PC-3 (cell line): ENCODE measurements at places on chromosomes 6 and 20. TPM values are rescaled to one million over a fixed set of nuclear protein-coding genes. Genes with fewer than 3 reads are reported as not detected.

The SNX3 gene
- 92.7 and 110 TPM in 2 replicates for total RNA-seq

DNA sequence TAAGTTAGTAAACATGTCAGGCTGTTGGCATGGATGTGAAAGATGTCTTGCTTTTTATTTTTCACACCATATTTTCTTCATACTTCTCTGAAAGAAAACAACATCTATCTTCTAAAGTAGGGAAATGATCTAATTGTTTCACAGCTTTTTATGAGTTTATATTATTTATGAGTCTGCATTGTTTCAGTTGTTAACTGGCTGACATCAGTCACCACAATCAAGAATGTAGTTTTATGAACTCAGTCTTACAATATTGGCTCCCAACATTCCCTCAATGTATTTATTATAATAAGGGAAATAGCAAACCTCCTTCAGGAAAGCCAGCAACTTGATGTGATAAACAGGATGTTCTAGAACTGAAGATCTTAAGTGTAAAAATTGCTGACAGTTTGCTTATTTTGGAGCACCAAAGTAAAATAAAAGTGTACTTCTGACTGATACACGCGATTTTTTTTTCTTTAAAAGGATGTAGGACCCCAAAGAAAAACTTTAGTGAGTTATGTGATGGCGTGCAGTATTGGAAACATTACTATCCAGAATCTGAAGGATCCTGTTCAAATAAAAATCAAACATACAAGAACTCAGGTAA is 106.0 kb downstream of the ADGRG6 start:
- no peak for DNase-seq

DNA sequence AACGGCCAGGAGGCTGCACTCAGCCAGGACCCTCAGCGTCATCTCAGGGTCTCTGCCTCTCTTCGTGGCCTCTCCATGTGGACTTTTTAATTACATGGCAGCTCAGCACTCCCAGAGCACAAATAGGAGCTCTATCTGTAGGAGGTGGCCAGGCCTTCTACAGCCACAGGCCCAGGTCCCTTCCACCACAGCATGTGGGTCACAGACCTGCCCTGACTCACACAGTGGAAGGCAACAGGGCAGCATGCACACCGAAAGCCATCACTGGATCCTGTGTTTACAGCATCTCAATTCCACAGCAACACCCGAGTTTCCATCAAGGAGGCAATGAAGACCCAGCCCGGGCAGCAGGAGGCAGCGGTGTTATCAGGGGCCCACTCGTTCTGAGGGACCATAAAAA is 65.8 kb upstream of the CD93 start:
- no peak for DNase-seq

DNA sequence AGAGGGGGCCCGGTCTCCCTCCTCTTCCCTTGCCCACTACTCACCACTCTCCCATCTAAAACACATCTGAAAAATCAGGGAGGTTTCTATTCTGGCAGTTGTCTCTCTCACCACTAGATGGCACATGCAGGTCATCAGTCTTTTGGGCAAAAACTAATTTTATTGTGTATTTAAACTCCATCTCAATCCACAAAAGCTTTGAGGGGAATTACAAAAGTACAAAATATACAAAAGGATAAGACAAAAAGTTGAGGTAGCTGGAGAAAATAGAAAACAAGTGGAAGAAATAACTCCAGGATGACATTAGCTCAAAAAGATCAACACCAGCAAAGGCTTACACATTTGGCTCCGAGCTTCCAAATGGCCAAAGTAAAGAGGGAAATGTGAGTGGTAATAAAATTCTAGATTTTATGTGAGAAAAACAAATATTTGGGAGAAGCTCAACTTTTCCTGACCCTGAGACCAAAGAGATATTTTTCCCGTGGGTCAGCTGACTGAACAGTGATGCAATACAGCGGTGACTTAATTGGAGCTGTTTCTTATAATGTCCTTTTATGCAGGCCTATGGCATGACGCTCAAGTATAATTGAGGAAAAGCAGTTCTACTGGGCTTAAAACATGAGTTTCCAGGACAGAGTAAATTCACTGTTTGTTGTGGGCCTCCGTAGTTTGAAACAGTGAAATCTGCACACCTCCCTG is 79.8 kb upstream of the CHD6 start:
- DNase-seq = peak; percentile 70

DNA sequence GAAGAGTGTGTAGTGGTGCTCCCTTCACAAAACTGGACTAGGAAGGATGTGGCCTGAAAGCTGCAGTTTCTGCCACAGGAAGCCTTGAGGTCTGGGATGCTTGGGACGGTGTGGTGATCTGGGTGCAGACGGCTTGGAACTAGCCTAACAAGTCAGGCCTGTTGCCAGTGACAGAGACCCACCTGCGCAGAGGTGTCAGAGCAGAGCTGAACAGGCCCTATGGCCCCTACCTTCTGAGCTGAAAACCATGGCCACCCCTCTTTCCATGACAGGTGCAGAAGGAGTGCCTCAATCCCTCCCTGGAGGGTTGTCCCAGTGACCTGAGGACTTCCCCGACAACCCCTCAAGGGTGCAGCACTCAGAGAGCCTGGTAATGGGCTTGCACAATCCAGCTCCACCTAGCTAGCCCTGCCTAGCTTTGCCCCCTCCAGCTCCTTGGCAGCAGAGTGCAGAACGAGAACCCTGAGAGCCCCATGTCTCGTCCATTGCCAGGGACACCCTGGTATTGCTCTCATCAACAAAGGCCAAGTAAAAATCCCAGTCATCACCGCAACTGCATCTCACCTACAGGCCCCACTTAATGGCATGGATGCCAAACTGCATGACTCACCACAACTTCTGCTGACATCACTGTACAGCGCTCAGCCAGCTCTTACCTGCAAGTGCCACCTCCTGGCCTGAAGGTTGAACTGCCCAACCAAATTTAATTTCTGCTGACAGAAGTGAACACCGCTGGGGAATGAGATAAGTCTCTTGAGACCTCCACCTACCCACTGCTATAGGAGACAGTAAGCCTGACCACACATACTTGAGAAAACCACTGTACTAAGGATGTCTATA is 563.1 kb downstream of the TFAP2A start:
- DNase-seq = peak; percentile 83
